ENCODE measurements at places on chromosomes 3 and 15.

DNA sequence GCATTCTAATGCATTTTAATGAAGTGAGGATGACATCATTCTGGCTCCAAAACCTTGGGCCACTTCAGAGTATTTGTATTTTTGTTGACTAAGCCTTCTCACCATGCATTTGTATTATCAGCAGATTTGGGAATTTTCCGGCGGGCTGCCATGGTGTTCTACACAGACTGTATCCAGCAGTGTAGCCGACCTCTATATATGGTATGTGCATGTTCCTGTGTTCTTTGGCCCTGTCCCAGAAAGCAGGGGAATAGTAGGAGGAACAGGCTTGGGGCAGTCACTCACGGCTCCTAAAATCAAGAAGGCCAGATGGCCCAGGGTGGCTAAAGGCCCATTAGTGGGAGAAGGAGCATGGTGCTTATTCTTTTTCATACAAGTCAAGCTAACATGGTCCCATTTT lies 80.5 kb downstream of the USF3 start:
- no peak for DNase-seq

GRCh38 chr15:41347236-41347635 lies 14.6 kb downstream of the NUSAP1 start:
- no peak for DNase-seq

- DNase-seq = no peak
Observed at GRCh38 chr15:31262143-31262530, 64.5 kb upstream of the KLF13 start.

DNA sequence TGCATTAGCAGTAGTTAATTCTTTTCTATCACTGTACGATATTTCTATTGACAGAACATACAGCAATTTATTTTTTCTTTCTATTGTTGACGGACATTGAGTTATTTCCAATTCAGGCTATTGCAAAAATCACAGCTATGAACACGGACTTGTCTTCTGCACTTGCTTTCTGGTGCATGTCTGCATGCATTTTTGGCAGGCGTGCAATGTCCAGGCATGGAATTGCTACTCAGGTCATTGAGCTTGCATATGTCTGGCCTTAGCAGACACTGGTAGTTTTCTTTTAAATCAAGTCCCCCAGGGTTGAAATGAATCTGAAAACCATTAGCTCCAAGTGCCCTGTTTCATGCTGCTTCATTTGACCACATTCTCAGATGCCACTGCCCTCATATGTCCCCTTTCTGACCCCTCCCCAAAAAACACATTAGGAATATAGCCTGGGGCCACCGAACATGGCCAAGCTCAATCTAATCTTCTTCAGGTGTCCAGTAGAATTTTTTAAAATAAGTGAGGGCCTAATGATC lies 72.8 kb downstream of the LRIG1 start:
- DNase-seq = no peak

DNA sequence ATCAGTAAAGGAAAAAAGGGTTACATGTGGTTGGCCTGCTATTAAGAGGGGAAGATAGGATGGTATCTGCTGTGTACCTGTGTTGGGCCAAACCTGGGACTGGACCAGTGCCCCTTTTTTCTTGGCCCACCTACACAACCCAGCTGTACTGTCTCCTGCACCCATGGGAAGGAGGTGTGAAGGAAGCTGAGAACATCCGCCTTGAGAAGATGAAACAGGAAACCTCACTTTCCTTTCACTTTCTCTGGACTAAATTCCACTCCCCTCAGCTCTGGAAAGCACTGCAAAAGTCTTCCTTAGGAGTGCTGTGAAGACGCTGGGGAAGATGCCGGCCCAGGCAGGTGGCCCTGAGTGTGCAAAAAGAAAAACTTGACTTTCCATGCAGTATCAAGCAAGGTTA lies 37.6 kb downstream of the LRRN1 start:
- DNase-seq = no peak
